ENCODE measurements at places on chromosomes 5 and 9.

GRCh38 chr5:178304761-178305645 lies 72.4 kb upstream of the PHYKPL start:
- DNase-seq: peak; percentile 54

DNA sequence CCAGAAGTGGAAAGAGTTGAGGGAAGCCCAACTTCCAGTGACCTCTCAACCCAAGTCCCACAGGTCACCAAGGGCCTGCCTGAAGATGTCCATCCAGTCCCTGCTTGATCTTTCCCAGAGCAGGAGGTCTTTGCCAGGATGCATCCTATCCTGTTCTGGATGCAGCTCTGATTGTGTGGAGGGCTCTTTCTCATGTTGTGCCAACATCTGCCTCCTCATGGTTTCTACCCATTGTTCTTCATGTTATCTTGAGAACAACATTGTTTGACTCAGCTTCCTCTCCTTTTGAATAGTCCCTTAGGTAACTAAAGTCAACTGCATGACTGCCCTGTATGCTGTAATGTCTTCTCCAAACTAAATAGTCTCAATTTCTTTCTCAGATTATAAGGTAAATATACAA lies 169.3 kb downstream of the CCDC192 start:
- DNase-seq: no peak

DNA sequence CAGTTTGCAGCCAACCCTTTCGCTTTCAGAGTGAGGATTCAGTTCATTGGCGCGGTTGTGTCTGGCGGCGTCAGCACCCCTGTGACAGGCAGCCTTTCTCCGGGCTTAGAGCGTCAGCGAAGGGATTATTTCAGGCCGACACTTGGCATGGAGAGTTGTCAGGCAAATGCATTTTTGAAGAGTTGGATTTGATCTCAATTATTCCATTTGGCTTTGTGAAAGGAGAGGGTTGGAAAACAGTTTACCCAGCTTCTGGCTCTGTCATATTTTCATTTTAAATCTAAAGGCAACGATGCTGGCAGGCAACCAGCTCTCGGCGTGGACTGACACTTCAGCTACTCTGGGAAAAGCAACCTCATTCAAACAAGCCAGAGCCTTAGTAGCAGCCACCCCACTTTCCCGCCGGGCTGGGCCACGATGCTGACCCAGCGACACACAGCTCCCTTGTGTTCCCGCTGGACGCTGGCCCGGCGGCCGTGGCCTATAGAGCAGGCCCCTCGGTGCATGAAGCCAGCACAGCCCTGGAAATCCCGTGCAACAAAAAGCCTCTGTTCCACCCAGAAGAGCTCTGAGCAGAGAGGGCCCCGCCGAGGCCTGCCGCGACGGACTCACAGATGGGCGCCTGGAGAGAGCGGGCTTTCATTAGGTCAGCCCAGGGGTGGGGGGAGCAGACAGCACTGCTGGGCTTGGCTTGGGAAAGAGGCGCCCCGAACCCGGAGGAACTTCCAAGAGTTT lies 28.9 kb upstream of the LPCAT1 start:
- no peak for DNase-seq

DNA sequence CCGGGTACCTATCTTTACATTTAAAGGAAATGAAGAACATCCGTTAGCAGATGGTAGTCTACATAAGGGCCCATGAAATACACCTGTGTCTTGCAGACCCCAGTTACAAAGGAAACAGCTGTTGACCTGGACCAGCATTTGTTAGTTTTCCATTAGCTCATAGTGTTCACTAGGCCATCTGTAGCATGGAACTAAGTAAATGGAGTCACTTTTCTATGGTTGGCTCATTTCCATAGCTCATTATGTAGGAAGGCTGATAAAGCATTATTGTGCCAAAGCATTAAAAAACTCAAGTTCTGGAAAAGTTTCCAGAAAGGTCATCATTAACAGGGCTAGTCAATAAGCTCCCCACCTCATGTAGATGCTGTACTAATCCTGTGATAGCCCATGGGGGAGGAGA lies 62.1 kb downstream of the PCSK1 start:
- DNase-seq: no peak

- no peak for DNase-seq
These were observed 161.4 kb upstream of the DAB2 start for GRCh38 chr5:39586185-39586584.
